ENCODE measurements at places on chromosomes 4 and X. TPM values are rescaled to one million over a fixed set of nuclear protein-coding genes. Genes with fewer than 3 reads are reported as not detected.

DNA sequence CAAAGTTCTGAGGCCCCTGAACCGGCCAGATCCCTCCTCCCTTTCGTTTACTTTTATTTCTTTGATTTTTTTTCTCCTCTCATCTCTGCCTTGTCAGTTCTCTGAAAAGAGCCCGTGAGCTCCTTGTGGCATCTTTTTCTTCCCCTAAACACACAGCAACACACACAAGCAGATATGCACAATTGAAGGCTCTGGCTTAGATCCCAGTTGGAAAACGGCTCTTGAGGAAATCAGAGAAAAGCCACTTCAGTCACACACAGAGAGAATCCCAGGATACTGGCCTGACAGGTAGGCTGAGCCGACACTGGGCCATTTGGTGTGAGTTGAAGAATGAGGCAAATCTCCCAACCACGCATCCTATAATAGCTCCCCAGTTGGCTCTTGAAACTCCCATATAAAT is 12.9 kb downstream of the DIPK2B start:
- no peak for DNase-seq

DNA sequence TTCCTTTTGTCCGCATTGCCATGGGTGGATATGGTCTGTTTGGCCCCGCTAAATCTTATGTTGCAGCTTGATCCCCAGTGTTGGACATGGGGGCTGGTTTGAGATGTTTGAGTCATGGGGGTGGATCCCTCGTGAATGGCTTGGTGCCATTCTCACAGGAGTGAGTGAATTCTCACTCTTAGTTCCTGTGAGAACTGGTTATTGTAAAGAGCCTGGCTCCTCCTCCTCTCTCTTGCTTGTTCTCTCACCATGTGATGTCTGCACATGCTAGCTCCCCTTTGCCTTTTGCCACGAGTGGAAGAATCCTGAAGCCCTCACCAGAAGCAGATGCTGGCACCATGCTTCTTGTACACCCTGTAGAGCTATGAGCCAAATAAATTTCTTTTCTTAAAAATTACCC is 22.6 kb upstream of the STBD1 start:
- DNase-seq: no peak

Gene BTC
- polyA plus RNA-seq: 0.06 TPM

Gene HSFX4
- not detected for polyA plus RNA-seq

GRCh38 chr4:184016759-184017668 is 111.9 kb downstream of the STOX2 start:
- DNase-seq: no peak

Gene PDLIM3
- 187 TPM for polyA plus RNA-seq

Gene IGFBP7
- polyA plus RNA-seq: 458 TPM

DNA sequence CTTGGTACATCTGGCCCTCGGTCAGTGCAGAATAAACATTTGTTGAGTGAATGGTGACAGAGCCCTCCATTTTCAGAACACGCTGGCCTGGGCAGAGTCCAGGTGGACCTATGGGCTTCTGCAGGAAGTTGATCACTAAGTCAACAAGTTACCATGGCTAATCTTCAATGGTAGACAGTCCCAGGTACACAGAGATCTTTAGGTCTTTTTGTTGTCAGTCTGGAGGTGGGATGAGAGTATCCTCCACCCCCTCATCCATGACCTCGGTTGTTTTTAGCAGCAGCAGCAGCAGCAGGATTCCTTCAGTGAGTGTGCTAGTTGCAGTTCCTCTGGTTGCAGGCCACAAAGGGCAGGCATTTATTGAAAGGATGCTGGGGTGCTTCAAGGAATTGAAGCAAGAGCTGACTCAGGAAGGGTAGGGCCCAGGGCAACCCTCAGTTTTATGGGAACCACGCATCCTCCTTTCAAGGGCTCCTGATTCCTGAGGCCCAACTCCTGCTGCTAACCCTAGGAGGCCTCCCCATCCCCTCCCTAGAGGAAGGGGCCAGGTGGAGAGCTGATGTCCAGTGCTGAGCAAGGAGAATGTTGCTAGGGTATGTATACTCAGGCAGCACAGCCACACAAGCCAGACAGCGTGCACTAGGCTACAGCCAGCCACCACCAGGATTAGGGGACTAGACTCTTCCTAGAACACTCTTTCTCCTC is 1.7 kb upstream of the USP27X start:
- DNase-seq: no peak

DNA sequence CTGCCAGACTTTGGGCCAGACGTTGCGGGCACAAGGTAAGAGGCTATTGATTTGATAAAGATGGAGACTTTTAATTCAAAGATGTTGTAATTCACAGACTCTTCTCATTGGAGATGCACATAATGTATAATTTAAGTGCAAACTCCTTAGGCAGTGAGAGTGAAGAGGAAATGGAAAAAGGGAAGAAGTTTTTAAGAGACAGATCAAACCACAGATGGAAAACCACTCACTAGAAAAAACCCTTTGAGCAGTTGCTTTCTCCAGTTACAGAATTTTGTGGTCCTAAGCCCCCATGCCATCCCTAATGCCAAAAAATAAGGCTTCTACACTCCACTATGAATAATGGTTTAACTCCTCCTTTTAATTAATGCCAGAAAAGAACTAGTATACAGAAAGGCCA is 977.1 kb upstream of the PRKX start:
- DNase-seq: no peak

DNA sequence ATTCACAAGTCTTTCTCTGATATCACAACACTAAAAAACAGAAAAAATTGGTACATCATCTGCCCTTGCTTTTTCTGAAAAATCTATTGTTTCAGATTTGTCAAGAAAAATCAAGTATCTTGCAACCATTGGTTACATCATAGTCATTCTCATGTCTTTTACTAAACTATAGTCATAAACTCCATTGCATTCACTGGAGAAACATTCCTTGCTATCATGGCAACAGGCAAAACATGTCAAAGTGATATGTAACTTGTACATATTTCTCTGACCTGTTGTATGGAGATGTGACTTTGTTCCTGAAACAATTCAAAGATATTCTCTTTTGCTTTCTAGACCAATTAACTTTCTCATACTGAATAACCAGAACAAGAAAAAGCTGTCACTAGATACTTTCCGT is 121.9 kb upstream of the ANK2 start:
- DNase-seq: no peak

DNA sequence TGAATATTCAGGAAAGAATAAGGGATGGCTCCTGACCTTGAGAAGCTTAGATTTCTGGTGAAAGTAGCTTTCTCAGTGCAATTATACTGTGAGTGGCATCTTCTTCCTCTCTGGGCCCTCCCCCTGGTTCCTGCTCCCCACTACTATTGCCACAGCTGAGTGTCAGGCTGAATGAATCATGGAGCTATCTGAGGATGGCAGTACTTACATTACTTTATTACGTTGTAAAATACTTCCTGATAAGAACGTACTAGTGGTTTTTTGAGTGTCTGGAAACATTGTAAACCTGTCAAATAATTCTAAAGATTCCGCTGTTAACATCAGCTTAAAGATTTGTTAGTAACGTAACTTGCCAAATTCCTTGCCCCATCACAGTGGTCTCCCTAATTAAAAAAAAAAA is 36.2 kb downstream of the ARHGAP10 start:
- DNase-seq: no peak

Gene FMR1NB
- not detected for polyA plus RNA-seq

Gene ARSD
- 8.6 TPM for polyA plus RNA-seq

DNA sequence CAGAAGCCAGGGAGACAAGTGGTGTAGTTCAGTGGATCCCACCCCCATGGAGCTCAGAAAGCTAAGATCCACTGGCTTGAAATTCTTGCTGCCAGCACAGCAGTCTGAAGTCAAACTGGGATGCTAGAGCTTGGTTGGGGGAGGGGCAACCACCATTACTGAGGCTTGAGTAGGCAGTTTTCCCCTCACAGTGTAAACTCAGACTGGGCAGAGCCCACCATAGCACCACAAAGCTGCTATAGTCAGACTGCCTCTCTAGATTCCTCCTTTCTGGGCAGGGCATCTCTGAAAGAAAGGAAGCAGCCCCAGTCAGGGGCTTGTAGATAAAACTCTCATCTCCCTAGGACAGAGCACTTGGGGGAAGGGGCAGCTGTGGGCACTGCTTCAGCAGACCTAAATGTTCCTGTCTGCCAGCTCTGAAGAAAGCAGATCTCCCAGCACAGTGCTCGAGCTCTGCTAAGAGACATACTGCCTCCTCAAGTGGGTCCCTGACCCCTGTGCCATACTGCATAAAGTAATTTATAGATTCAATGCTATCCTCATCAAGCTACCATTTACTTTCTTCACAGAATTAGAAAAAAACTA is 163.2 kb downstream of the HHIP start:
- no peak for DNase-seq

Gene TLR7
- polyA plus RNA-seq: 0.04 TPM

DNA sequence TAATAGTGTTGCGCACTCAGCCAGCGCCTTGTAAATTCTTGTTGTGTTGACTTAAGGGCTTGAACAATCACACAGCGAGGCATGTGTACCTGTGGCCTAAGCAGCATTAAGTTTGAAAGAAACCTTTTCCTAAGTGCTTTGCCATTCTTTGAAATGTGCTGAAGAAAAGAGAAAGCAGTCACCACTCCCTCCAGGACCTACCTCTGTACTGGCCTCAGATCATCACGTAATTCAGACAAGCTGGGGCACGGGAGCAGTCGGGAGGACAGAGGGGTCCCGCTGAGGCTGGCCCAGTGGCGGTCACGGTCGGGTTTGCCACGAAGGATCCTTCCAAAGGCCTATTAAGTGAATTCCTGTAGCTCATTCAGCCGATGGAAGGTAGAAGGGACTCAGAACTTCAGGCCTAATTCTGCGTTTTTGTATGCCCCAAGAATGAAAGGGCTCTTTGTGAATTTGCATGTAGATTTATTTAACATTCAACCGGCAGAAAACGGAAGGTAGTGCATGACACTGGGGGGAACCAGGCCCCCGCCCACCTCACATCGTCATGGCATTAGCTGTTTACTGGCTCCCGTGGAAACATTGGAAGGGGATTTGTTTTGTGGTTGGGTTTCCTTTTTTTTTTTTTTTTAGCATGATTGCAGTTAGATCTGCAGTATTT is 106.3 kb downstream of the TRAPPC11 start:
- DNase-seq: no peak

Gene ATP8A1
- 4.6 TPM for polyA plus RNA-seq

GRCh38 chr4:124483048-124483906 is 229.3 kb downstream of the ANKRD50 start:
- no peak for DNase-seq

Gene ZAR1
- polyA plus RNA-seq: not detected

Gene DOK7
- polyA plus RNA-seq: 89.5 TPM

DNA sequence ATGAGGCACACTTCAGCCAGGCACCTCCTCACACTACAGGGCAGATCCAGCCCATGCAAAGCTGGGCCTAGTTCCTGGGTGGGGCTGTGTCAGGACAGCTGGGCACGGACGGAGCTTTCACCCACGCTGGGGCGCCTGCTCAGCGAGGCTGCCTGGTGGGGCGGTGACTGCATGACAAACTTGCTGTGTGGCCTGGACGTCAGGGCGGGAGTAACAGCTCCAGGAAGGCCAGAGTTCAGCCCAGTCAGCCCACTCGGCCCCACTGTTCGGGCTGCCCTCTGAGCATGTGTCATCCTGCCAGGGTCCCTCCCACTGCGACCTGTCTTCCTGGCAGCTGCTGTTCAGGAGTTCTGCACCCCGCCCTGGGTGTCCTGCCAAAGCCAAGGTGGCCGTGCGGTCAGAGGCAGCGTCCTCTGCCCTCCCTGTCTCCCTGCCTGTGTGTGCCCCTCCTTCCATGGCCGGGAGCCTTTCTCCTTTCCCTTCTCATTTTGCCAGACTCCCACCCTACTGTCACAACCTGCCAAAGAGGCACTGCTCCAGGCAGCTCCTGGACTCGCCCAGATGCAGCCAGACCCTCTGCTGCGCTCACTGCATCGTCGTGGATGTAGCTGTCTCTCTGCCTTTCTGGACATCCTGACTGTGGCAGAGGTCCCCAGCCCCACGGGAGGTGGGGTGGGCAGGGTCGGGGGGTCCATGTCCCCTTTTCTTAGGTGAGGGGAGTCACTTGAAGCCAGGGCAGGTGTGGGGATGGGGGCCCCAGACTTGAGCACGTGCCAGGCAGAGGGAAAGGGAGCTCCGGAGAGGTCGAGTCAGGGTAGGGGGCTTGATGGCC is 33.0 kb upstream of the KIAA0232 start:
- DNase-seq: peak; percentile 73

Gene NAAA
- polyA plus RNA-seq: 6.0 TPM

DNA sequence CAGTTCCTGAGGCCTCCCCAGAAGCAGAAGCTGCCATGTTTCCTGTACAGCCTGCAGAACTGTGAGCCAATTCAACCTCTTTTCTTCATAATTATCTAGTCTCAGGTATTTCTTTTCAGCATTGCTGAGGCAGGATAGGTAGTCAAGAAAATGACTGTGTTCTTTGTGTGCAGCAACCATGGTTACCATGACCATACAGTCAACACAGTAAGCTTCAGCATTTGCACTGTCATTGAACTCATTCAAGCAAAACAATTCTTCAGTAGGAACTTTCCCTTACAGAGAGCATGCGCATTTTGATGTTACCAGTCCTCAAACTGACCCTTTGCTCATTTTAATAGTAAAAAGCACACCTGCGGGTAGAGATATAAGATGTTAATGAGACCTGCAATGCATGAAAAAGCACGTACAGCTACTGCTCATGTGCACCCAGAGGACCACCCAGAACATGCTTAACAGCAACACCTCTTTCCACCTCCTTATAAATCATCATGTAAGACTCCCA is 180.8 kb downstream of the PRKX start:
- no peak for DNase-seq

- DNase-seq: no peak
Measured at GRCh38 chrX:103932133-103932532, 30.3 kb upstream of the TMSB15B start.

Gene SRPX2
- polyA plus RNA-seq: 3.4 TPM

- no peak for DNase-seq
Measured at GRCh38 chr4:60726779-60727178, 473.3 kb upstream of the ADGRL3 start.

GRCh38 chrX:136659174-136659573 is 11.2 kb downstream of the CD40LG start:
- no peak for DNase-seq

- no peak for DNase-seq
Measured at GRCh38 chr4:786861-787300, 39.0 kb downstream of the CPLX1 start.

- DNase-seq: no peak
Measured at GRCh38 chrX:112761242-112762207, 79.1 kb downstream of the AMOT start.

- peak; percentile 65 for DNase-seq
Measured at GRCh38 chr4:153465615-153466080, 512 bp upstream of the TMEM131L start.

DNA sequence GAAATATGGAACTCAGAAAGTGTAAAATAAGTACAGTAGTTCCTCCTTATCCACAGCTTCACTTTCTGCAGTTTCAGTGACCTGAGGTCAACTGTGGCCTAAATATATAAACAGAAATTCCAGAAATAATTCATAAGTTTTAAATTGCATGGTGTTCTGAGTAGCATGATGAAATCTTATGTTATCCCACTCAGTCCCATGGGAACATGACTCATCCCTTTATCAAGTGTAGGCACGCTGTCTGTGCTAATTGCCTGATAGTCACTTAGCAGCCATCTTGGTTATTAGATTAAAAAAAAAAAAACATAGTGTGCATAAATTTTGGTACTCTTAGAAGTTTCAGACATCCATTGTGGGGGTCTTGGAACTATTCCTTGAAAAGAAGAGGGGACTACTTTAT is 983.4 kb upstream of the ADGRL3 start:
- DNase-seq: no peak

Data from heart left ventricle (tissue), 16 donors.